ENCODE measurements at places on chromosomes 11 and 22.

DNA sequence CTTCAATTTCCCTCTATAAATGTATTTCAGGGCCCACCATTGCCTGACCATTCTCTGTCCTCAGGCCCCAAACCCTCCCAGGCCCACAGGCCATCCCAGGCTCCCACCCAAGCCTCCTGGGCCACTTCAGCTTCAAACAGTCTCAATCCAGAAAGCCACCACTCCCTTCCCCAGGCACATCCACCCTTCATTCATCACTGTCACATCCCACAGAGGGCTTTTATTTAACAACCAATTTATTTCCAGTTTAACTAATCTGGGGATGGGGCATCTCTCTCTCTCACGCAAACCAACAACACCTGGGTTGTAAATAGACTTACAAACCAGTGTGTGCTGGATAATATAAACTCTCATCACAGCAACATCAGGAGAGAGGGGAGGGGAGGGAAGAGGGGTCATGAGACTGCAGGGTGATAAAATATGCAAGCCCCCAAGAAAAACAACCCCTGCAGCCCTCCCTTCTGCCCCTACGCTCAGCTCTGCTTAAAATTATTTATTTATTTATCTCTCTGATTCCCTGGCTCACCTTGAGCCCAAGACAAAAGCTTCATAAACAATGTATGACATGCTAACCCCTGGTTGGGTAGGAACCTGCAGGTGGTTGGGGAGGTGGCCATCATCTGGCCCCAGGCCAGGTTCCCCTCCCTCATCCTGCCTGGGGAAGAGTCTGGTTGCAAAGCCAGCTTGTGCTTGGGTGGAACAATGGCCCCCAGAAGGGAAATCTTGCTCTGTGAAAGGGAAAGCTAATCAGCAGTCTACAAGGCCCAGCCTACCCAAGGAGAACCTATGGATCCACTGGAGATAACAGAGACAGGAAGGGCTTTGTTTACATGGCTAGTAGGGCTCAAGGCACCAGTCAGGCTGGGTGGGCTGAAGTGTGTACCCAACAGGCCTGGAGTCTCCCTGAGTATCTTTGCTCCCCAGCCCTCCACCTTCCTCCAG, 359.2 kb downstream of the BUD13 start:
- H3K27me3 ChIP-seq: no peaks in the 10 kb centered on the region
- H3K4me1 ChIP-seq: peaks cover 9% of the 10 kb centered on the region
- no peak overlapping the region for H3K4me3 ChIP-seq
- no peaks in the 10 kb centered on the region for H3K36me3 ChIP-seq
- H3K27ac ChIP-seq: no peak overlapping the region

GRCh38 chr11:95371153-95371552, 140.2 kb upstream of the SESN3 start:
- H3K27ac ChIP-seq: no peak overlapping the region
- no peaks in the 10 kb centered on the region for H3K36me3 ChIP-seq
- DNase-seq: no peak
- peaks cover 2% of the 10 kb centered on the region for H3K4me1 ChIP-seq

- no peak overlapping the region for H3K27ac ChIP-seq
- H3K4me1 ChIP-seq: no peaks in the 10 kb centered on the region
- H3K36me3 ChIP-seq: peaks cover 3% of the 10 kb centered on the region
- DNase-seq: no peak
These were observed 5.0 kb downstream of the UQCR10 start for GRCh38 chr22:29772170-29772641.

GRCh38 chr11:125070699-125071254, 7.7 kb downstream of the SLC37A2 start:
- no peaks in the 10 kb centered on the region for H3K27me3 ChIP-seq
- no peak overlapping the region for H3K4me3 ChIP-seq
- H3K27ac ChIP-seq: no peak overlapping the region
- DNase-seq: no peak

- no peaks in the 10 kb centered on the region for H3K36me3 ChIP-seq
- no peak for DNase-seq
- no peaks in the 10 kb centered on the region for H3K27me3 ChIP-seq
- H3K4me1 ChIP-seq: no peaks in the 10 kb centered on the region
These were observed 277.5 kb downstream of the TMEM135 start for GRCh38 chr11:87315229-87315628.
